ENCODE measurements at places on chromosomes 13 and 19.

- DNase-seq: no peak
Observed at GRCh38 chr13:75356421-75356820, 125.5 kb downstream of the TBC1D4 start.

- DNase-seq: peak; percentile 38
Observed at GRCh38 chr13:108342369-108343289, 73.1 kb downstream of the TNFSF13B start.

DNA sequence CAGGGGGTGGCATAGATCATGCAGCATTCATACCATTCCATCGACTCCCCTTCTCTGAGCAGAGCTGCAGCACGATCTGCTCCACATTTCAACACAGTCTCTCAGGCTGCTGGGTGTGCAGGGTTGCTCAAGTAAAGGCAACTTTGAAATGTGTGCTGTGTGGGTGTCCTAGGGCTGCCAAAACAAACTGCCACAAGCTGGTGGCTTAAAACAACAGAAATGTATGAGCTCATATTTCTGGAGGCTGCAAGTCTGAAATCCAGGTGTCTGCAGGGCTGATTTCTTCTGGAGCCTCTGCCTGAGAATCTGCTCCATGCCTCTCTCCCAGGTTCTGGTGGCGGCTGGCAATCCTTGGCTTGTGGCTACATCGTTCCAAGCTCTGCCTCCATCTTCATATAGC lies 63.7 kb upstream of the WDFY2 start:
- peak; percentile 37 for DNase-seq

GRCh38 chr13:35367586-35367985 lies 108.9 kb downstream of the MAB21L1 start:
- DNase-seq: no peak

DNA sequence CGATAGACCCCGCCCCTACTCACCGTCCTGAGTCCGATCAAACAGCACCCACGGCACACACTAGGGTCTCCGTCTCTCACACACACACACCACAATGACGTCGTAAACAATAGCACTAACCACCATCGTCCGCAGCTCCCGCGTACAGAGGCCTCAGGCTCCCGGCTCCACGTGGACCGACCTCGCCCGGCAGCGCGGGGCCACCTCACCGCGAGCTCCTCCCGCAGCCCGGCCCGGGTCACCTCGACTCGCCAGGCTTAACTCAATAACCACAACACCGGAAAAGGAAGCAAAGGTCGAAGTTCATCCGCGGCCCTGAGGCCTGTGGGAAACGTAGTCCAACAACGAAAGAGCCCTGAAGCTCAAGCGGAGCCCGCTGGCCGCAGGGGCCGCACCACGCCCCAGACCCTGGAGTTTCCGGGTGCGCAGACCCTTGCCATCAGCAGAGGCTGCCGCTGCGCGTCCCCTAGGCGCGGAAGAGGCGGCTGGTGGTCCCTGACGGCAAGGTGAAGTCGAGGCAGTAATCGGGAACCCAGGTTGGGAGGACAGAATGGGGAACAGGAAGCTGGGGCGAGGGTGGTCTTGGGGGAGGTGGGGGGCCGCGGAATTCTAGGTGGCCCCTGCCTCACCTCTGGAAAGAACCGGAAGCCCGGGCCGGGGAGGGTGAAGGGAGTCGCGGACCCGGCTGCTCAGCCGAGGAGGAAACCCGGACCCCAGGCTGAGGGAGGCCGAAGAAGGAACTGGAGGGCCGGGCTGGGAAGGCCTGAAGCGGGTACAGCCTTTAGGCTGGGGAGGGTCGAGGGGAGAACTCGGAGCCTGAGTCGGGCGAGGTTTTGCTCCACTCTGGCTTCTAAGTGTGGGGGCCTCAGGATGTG lies at the start of gene ZNF529:
Gene ZNF529 (minus strand): TSS at position 273 of the 875 bp plus-strand sequence. CDS start 946 bp downstream, outside the sequence.
- DNase-seq: peak; percentile 96

GRCh38 chr13:78372581-78372980 lies 230.8 kb downstream of the POU4F1 start:
- peak; percentile 4 for DNase-seq

DNA sequence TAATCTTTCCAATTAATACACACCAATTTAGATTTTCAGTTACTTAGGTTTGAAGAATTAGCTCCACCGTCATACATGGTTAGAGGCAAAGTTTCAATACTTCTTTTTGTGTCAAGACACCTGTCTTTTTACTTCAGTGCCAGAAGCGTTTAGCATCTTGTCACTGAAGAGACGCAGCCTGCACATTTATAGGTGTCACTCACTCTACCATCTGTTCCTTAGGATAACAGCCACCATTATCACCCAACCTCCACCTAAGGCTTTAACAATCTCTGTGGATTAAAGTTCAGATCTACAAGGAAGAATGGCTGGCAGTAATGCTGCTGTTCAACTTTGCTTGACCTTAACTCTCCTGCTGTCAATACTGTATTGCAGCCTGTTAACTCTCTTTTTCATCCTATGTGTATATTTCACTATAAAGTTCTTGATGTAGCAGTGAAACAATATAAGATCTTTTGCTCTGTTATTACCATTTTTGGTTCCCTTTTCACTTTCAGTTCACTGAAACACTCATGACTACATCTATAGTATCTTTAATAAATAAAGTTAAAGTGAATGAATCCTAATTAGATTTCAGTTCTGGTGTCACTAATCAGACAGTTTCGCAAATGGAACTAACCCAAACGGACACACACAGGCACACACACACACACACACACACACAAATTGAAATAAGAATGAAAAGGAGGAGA lies 435.6 kb downstream of the PCDH9 start:
- no peak for DNase-seq

DNA sequence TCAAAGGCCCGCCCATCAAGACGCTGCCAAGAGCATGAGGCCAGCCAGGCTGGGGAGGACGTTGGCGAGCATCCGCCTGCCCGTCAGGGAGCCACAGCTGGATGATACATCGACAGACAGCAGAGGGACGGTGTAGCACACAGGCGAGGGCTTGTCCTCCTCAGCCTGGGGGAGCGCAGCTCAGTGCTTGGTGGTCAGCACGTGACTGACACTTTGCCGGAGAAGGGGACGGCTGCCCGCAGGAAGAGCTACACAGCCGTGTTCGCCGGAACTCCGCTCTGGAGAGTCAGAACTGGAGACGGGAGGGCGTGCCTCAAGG lies 34.1 kb downstream of the CSNK1G2 start:
- DNase-seq: no peak

DNA sequence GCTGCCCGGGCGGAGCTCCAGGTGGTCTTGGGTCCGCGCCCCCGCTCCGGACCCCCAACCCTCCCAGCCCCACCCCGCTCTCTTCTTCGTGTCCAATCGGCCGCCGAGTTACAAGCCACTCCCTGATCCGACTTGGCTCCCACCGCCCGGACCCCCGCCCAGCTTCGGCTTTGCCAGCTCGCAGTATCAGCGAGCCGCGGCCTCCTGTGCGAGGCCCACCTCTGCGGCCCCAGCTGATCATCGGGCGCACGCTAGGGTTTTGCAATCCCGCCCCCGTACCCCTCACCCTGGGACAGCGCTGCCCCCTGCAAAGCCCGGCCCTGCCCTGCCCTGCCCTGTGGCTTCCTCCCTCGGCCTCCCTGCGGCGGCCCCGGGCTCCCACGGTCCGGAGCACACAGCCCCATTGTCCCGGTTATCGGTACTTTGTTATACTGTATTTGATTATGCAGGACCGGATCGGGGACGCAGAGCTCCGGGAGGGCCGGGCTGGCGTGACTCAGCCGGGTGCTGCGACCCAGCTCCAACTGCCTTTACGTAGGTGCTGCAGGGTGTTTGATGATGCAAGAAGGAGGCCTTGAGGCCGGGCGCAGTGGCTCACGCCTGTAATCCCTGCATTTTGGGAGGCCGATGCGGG lies 598 bp upstream of the LPAR2 start:
- peak; percentile 54 for DNase-seq

GRCh38 chr13:49206641-49207040 lies 13.5 kb upstream of the MLNR start:
- DNase-seq: no peak

DNA sequence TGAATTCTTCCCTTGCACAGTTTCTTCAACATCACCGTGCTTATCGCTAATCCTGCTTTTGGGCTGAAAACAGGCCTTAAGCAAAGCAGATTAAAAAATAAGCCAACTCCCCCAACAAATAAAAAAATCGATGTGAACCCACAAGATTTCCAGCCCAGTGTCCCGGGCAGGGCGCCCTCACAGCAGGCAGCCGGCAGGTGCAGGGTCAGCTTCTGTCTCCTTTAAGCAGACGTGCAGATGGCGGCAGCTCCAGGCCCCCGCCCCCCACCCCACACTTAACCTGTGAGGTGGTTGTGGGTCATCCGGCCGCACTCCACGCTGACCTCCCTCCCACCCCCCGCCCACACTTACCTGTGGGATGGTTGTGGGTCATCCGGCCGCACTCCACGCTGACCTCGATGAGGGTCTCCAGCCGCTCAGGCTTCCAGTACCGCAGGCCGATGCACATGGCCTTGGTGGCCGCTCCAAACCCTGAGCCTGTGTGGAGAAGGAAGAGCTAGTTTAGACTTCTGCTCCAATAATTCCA lies 19.8 kb downstream of the ADPRHL1 start:
- no peak for DNase-seq

DNA sequence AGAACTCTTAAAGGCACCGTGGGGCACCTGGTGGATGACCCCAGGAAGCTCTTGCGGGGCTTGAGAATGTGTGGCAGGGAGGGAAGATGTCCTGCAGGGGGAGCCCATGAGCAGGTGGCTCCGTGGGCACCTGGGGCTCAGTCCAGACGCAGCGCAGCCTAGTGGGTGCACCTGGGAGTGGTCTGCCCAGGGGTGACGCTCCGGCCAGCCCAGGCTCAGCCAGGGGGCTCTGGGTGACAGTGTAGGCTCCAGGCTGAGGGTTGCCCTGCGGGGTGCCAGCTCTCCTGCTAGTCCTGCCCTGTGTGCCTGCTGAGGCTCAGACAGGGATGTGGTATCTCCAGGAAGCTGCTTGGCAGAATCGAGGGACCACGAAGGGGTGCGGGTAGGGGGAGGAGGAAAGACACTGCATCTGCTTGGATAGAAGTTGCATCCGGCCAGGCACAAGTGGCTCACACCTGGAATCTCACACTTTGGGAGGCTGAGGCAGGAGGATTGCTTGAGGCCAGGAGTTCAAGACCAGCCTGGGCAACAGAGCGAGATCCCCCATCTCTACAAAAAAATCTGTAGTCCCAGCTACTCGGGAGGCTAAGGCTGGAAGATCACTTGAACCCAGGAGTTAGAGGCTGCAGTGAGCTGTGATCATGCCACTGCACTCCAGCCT lies 15.0 kb upstream of the PGLS start:
- DNase-seq: peak; percentile 66

DNA sequence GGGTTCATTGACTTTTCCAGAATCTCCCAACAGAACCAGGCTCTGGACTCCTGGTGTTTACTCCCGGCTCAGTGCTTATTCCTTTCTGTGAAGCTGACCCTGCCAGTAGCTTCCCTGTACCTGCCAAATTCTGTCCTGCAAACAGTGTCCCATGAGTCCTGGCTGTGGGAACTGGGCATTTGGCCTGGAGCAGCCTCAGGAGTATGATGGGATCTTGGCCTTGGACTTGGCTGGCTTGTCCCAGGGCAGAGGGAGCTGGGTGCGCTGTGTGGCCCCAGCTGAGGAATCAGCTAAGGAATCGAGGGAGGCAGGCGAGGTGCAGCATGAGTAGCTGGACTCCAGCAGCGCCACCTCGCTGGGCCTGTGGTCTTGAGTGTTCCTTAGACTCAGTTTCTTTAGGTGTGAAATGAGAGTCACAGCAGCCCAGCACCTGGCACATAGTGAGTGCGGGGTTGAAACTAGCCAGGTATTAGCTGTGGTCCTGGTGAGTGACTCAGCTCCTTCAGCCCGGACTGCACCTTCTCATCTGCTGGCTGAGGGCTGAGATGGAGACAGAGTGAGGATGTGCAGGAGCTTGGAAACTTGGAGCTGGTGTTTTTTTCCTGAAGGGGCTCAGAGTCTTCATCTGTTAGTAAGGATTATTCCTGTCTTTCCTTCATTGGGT lies 10.4 kb downstream of the CLASRP start:
- no peak for DNase-seq

DNA sequence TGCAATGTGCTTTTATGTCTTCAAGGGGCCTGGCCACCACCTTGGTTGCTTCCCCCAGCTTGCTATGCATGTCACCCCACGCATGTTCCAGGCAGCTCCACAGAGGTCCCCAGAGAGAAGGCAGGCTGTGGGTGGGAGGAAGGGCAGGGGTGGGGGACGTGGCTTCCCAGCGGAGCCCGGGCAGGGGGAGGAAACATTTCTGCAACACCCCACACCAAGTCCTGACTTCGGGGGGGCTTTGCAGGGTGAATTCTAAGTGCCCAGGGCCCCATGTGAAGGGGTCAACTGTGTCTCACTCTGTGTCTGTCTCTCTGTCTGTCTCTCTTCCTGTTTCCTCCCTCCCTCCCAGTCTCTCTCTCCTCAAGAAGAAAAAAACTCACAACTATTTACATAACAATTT lies 39.6 kb downstream of the LTBP4 start:
- peak; percentile 42 for DNase-seq

- DNase-seq: no peak
Observed at GRCh38 chr13:26500618-26501320, 56.7 kb upstream of the WASF3 start.

DNA sequence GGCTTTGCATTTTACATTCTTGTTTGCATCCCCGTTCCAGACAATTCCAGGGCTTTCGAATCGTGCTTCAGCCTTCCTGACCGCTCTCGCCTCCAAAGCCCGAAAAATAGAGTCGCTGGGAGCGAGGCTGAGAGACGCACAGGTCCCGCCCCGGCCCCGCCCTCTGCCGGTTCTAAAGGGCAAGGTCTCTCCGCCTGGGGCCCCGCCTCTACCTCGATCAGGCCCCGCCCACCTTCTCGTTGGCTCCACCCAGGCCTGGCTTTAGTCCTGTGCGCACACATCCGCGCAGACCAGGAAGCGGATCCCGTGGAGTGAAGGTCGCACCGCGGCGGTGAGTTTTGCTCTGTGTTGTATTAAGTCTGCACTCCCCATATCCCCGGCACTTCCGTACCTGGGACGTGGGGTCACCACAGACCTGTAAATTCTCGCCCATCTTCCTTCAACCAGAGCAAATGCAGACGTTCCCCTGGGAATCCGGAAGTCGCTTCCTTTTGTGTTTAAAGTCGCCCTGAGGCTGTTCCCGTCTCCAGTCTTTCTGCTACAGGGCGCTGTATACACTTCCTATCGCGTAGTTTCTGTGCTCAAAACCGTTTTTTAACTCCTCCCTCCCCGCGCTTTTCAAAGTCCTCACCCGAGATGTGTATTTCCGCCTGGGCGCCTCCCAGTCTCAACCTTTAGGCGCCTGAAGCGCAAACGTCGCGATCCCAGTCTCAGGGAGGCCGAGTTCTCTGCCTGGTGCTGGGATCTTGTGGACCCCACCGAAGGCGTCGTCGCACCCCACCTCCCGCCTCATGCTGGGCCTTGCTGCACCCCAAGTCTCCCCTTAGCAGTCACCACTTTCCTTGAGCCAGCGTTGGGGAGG lies at the start of gene ZNF701:
Gene ZNF701 (plus strand): TSS at position 288 of the 862 bp plus-strand sequence. CDS start 3,861 bp downstream, outside the sequence.
- DNase-seq: peak; percentile 93

- peak; percentile 56 for DNase-seq
Observed at GRCh38 chr13:27599845-27600553, 20.3 kb downstream of the LNX2 start.

DNA sequence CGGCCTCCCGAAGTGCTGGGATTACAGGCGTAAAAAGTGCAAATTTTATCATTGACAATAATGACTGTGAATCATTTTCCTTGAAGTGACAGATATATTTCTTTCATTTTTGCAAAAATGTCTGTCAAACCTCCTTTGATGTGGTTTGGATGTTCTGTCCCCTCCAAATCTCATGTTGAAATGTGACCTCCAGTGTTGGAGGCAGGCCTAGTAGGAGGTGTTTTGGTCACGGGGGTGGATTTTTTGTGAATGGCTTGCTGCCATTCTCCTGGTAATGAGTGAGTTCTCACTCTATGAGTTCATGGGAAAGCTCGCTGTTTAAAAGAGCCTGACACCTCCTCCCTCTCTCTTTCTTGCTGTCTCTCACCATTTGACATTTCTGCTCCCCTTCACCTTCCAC lies 5.5 kb upstream of the SLC1A6 start:
- DNase-seq: no peak
